ENCODE measurements at places on chromosomes 4 and X. TPM values are rescaled to one million over a fixed set of nuclear protein-coding genes. Genes with fewer than 3 reads are reported as not detected.

Gene PSAPL1
- total RNA-seq, result 0.10 TPM

Gene PROM1
- total RNA-seq, result 0.09 TPM

Gene RBM47
- total RNA-seq, result 23.2 TPM

Gene PDE6B
- total RNA-seq, result not detected

Gene HTN1
- not detected for total RNA-seq

Gene QRFPR
- not detected for total RNA-seq

Gene EXOC1L
- total RNA-seq, result not detected

Gene SLC9B1
- 0.09 TPM for total RNA-seq

Gene GPR173
- not detected for total RNA-seq

Gene DCAF12L2
- total RNA-seq, result 0.12 TPM

Gene TCEAL7
- total RNA-seq, result not detected

Gene C4orf33
- 7.2 TPM for total RNA-seq

Gene ELMOD2
- 8.6 TPM for total RNA-seq

Gene LEF1
- 0.17 TPM for total RNA-seq

Gene FGFBP2
- 0.15 TPM for total RNA-seq

Gene AKAP14
- total RNA-seq, result not detected

Gene ANOS1
- total RNA-seq, result 0.03 TPM

Gene SPINK2
- total RNA-seq, result not detected

Gene NAP1L3
- total RNA-seq, result 0.27 TPM

Gene HELT
- not detected for total RNA-seq

Gene PNMA5
- not detected for total RNA-seq

Gene SSX2
- not detected for total RNA-seq

Gene ADH1B
- total RNA-seq, result not detected

Gene UGT2A1
- total RNA-seq, result not detected

Gene SPATA4
- total RNA-seq, result not detected

Gene SPANXN3
- total RNA-seq, result not detected

Gene HSFX4
- total RNA-seq, result not detected

Gene RBM10
- 41.2 TPM for total RNA-seq

Gene ATP1B4
- not detected for total RNA-seq

Gene SCRG1
- not detected for total RNA-seq

Gene SPANXN4
- not detected for total RNA-seq

Gene SH3TC1
- 8.7 TPM for total RNA-seq

Gene PLAC1
- 0.53 TPM for total RNA-seq

Measured in A549 treated with CORT108297 at 1 μM for 4 hours (cell line).